ENCODE measurements at places on chromosomes 2 and 18. TPM values are rescaled to one million over a fixed set of nuclear protein-coding genes. Genes with fewer than 3 reads are reported as not detected.

Gene SCN2A
- 1.7 TPM for total RNA-seq

Gene RUFY4
- 0.17 TPM for total RNA-seq

Gene LRP1B
- 0.26 TPM for total RNA-seq

Gene SCG2
- total RNA-seq: 1.1 TPM

Gene TUBA3E
- total RNA-seq: not detected

Gene SLC11A1
- 15.1 TPM for total RNA-seq

Gene IMPACT
- total RNA-seq: 25.9 TPM

Gene SOX11
- 0.03 TPM for total RNA-seq

Gene DSEL
- total RNA-seq: 12.7 TPM

Gene SCN9A
- total RNA-seq: 6.8 TPM

Gene TMEM200C
- total RNA-seq: 6.1 TPM

Gene FNDC4
- total RNA-seq: 13.4 TPM

Gene ANKRD23
- total RNA-seq: 6.9 TPM

DNA sequence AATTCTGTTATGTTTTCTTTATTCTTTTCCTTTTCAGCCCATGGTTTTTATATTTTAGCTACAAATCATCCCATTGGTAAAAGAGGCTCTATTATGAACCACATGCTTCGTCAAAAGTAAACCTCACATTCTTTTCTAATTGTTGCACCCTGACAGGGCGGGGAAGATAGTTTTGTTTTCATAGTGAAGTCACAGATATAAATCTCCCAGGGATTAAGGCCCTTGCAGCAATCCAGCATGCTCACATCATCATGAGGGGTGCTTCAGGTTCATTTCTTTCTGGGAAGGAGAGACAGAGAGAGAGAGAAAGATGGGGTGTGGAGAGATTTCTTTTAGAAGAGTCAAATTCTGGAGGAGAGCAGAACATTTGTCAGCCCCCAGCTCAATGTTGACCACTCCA is 124.5 kb upstream of the CDC42EP3 start:
- DNase-seq: no peak

DNA sequence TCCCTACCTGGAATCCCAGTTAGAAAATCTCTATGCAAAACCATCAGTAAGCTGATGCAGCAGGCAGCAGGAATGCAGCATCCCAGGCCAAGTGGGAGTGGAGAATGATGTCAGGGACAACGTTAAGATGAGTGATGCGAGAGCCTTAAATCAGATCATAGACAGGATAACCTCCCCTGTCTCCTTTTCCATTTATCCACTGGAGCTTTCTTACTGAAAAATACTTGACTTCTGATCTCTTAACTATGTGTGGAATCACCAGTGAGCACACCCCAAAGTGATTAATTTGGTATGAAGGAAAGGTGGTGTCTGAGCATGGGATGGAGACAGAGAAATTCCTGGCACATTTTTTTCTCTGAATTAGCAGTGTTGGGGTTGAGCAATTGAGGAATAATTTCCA is 98.0 kb downstream of the RND3 start:
- DNase-seq: no peak

DNA sequence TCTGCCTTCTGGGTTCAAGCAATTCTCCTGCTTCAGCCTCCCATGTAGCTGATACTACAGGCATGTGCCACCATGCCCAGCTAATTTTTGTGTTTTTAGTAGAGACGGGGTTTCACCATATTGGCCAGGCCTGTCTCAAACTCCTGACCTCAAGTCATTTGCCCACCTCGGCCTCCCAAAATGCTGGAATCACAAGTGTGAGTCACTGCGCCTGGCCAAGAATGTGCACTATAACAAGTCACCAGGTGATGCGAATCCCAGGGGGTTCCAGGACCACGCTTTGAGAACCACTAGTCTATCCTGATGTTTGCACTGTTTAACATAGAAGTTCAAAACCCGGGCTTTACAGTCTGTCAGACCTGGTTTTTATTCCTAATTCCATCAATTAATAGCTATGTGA is 144.8 kb downstream of the SUCLG1 start:
- DNase-seq: no peak

DNA sequence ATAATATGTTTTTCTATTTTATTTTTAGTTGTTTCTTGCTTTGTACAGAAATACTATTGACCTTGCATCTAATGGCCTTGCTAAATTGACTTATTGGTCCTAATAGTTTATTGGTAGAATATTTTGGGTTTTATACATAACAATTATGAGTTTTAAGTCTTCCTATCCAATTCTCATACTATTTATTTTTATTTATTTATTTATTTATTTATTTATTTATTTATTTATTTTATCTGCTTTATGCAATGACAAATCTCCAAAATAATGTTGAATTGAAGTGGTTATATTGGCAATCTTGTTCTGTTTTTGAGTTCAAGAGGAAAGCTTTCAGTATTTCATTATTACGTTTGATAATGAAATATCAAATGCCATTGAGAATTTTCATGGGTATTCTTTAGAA is 488.3 kb downstream of the CDH2 start:
- no peak for DNase-seq

DNA sequence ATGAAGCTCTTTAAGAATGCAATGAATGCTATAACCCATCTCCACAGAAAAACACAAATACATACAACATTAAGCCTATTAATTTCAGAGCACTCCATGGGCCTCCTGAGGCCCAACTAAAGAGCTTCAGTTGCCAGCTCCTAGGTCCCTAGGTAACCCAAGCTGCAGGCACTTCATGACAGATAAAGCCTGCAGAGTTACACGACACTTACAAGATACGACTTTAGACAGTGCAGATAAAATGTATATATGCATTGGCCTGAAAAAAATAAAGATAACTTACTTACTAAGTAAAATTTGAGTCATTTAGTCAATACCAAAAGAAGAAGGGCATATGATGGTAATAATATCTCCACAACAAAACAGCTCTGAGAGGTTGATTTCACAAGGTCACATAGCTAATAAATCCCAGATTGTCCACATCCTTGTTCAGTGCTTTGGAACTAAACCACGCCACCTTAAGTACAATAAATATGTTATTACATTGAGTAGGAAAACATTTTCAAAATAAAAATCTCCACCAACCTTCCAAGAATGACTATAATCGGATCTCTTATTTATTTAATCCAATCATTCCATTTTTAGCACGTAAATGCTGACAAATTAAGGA is 3.4 kb downstream of the MAP4K3 start:
- DNase-seq: no peak

DNA sequence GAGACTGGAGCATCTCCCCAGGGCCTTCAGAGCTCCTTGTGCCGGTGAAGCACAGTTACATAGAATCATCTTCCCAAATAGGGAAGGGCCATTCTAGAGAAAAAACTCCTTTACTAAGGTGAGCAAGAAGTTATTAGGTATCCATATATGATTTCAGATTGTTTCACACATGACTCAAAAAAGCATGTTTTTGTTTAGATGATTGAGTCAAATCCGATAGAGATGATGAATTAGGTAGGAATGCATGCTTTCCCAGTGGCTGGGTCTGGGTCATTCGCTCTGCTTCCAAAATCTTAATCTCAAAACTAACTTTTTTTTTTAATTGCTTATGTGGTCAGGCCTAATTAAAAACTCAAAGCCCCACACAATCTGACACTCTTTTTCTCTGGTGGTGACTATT is 3.8 kb downstream of the NT5C1B start:
- no peak for DNase-seq

DNA sequence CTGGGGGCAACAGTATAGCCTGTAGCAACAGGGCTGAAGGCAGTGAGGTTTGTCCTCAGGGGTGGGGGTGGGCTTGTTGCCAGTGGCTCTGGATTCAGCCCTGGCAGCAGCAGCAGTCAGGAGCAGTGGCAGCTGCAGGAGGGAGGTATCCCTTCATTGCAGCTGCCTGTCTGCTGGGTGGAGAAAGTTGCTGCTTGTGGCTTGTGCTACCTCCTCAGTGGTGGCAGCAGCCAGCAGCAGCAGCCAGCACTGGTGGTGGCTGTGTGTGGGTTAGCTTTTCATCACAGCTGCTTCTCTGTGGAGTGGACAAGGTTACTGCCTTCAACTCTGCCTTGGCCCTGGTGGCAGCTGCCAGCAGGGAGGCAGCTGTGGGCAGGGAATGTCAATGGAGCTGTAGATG is 94.9 kb downstream of the ARL6IP6 start:
- DNase-seq: no peak

GRCh38 chr2:6937157-6937556 is 19.9 kb downstream of the RNF144A start:
- DNase-seq: no peak

GRCh38 chr2:113175736-113176695 is 2.2 kb downstream of the PSD4 start:
- no peak for DNase-seq

GRCh38 chr2:207683879-207684627 is 27.4 kb upstream of the CCNYL1 start:
- DNase-seq: no peak

DNA sequence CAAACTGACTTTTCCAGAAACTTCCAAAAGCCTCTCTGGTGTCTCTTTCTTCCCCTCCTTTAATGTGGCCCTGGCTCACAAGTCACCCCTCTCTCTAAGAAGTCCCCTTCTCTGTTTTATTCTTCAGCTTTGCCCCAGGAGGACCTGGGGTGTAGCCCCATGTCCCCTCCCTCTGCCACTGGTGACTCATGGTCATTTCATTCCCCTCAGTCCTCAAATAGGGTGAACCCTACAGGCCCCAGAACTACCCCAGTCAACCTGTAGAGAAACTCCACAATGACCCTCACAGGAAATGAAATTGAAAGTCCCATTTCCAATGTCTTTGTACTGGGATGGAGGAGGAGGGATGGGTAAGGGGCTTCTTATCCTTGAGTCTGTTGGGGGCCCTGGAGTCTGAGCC is 6.2 kb upstream of the SPEG start:
- DNase-seq: no peak

- no peak for DNase-seq
Observed at GRCh38 chr2:228092056-228092455, 89.4 kb downstream of the SPHKAP start.

- DNase-seq: no peak
Observed at GRCh38 chr2:217208867-217209266, 349.0 kb upstream of the TNP1 start.

- no peak for DNase-seq
Observed at GRCh38 chr2:217337771-217338170, 477.9 kb upstream of the TNP1 start.

- DNase-seq: no peak
Observed at GRCh38 chr2:212193056-212193455, 345.5 kb downstream of the ERBB4 start.

GRCh38 chr18:62140259-62140658 is 46.6 kb downstream of the PIGN start:
- DNase-seq: no peak

- DNase-seq: no peak
Observed at GRCh38 chr2:177812713-177813396, 259.7 kb downstream of the PDE11A start.

- peak; percentile 53 for DNase-seq
Observed at GRCh38 chr2:200159357-200159707, 147.2 kb upstream of the SPATS2L start.

DNA sequence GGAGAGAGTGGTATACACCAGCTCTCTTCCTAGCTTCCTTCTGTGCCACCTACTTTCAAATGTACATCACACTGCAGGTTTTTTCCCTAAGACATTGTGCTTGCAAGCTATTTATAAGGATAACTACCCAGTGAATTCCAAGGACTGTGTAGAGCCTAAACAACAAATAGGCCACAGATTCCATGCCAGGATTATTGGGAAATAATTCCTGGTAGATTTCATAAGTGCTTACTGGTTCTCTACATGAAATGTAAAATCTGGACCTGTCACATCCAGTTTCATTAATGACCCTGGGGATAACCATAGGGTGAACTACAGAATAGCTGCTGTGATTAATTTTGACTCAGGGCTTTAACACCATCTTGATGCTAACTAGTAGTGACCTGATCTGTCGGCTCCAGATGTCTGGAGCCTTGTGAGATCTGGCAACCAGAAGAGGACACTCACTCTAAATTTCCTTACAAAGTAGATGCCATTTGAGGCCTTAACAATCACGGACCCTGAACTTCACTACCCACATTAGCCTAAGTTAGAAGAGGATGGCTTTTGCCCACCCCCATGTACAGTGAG is 34.3 kb upstream of the LGALSL start:
- DNase-seq: no peak

DNA sequence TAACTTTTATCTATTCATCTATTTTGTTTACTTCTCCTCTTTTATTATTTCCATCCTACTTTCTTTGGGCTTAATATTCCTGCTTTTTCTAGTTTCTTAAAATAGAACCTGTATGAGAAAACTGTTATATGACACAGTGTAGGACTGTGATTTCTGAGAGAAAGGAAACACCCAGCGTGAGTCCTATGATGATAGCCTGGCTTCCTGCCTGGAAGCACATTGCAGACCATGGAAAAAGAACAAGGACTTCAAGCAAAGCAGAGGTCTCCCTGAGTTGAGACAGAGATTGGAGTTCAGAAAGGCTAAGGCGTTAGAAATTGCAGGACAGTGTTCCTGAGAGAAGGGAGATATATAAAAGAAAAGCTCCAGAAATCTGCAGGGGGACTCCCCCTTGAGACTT is 7.8 kb downstream of the RBM44 start:
- no peak for DNase-seq

GRCh38 chr2:224038049-224038829 is 847 bp downstream of the SERPINE2 start:
- DNase-seq: peak; percentile 19

- DNase-seq: no peak
Observed at GRCh38 chr2:237671466-237672138, 44.2 kb downstream of the LRRFIP1 start.

GRCh38 chr18:61791031-61791430 is 101.8 kb downstream of the RNF152 start:
- no peak for DNase-seq

DNA sequence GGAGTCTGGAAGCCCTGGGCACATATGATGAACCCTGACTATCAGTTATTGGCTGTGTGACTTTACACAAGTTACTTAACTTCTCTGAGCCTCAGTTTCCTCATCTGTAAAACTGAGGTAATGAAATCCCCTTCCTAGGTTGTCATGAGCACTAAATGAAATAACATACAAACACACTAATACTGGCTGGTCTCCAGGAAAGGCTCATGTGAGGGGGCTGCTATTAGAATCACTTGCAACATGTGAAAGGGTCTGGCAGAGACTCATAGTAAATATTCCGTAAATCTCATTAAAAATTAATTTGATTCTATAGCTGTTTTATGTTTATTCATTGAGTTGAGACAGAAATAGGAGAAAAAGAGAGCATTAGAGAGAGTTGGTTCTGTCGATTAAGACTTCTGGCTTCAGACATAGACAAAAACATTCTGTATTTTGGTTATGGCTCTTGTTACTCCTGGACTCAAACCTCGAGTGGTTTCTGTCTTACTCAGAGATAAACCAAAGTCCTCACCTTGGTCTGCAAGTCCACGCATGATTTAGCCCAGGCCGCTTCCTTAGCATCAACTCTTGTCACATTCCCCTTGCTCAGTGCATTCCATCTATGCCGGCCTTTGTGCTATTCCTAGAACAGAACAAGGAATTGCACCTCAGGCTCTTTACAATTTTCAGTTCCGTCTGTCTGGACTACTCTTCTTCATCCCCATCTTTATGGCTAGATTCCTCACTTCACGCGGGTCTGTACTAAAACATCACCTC is 139.1 kb downstream of the NXPH2 start:
- DNase-seq: no peak

GRCh38 chr2:96204836-96205624 is 3.6 kb downstream of the STARD7 start:
- DNase-seq: no peak

GRCh38 chr18:9772847-9773677 is 65.0 kb downstream of the RAB31 start:
- no peak for DNase-seq

GRCh38 chr2:231110551-231110950 is 14.3 kb downstream of the HTR2B start:
- DNase-seq: no peak

Measured in mucosa of gallbladder (tissue), 1 donor.